ENCODE measurements at places on chromosomes 7 and 10. TPM values are rescaled to one million over a fixed set of nuclear protein-coding genes. Genes with fewer than 3 reads are reported as not detected.

DNA sequence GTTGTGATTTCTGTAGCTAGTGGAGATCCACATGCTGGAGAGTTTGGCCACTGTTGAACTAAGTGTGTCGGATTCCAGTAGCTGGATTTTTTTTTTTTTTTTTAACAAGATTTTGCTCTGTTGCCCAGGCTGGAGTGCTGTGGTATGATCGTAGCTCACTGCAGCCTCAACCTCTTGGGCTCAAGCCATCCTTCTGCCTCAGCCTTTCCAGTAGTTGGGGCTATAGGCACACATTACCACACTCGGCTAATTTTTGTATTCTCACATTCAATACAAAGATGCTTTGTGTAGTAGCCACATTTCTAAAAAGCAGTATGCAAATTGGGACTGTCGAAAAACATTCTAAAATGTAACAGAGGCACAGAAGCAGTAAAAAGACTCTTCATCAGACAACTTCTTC is 63.5 kb downstream of the RABGEF1 start:
- H3K4me1 ChIP-seq = no peaks in the 10 kb centered on the region
- H3K36me3 ChIP-seq = peaks cover 66% of the 10 kb centered on the region
- H3K27ac ChIP-seq = no peak overlapping the region
- no peaks in the 10 kb centered on the region for H3K27me3 ChIP-seq
- no peak for DNase-seq
- H3K4me3 ChIP-seq = no peak overlapping the region

- no peaks in the 10 kb centered on the region for H3K4me1 ChIP-seq
- DNase-seq = no peak
- H3K27ac ChIP-seq = no peak overlapping the region
- H3K4me3 ChIP-seq = no peak overlapping the region
Measured at GRCh38 chr10:89134963-89135362, 72.2 kb downstream of the CH25H start.

DNA sequence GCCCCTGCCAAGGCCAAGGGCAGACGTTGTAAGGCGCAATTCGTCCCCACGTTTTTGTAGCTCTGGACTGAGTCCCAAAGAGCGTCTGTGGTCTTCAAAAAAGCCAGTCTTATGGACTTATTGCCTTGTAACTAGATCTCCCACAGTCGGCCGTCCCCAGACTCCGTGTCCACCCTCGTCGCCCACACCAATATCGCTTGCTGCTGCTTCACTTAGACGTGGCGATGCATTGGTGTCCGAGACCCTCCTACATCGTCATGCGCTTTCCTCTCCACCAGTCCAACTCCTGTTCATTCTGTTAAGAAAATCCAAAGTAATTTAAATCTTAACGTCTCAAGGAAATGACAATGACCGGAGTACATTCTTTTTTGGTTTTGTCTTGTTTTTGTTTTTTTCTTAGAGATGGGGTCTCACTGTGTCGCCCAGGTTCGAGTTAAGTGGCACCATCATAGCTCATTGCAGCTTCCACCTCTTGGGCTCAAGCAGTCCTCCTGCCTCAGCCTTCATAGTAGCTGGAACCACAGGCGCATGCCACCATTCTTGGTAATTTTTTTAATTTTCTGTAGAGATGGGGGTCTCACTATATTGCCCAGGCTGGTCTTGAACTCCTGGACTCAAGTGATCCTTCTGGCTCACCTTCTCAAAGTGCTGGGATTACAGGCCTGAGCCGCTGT is 851 bp downstream of the KIFBP start:
- H3K27ac ChIP-seq = peak overlapping the region; percentile 71
- H3K27me3 ChIP-seq = no peaks in the 10 kb centered on the region
- peaks cover 12% of the 10 kb centered on the region for H3K4me1 ChIP-seq
- peaks cover 2% of the 10 kb centered on the region for H3K36me3 ChIP-seq

DNA sequence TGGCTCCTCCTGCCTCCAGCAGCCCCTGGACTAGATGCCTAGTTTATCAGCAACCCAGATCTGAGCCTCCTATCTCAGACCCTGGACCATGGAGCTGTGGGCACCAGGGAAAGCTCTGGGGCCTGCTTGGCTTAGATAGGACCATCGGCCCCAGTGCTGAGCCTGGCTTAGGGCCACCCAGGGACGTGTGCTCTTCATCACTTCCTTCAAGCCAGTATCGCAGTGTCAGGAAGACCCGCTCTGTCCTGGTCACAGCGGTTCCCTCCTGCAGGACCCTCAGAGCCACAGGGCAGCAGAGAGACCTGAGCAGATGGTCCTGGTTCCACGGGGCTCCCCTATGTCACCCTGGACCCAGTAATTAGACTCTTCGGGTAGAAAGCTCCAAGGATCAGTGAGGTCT is 105.7 kb upstream of the FAM20C start:
- no peak overlapping the region for H3K4me3 ChIP-seq
- no peak overlapping the region for H3K27ac ChIP-seq
- no peaks in the 10 kb centered on the region for H3K36me3 ChIP-seq
- H3K4me1 ChIP-seq = peaks cover 37% of the 10 kb centered on the region

GRCh38 chr7:120272261-120272660 is 714 bp upstream of the KCND2 start:
- H3K27me3 ChIP-seq = peaks cover 17% of the 10 kb centered on the region
- peak; percentile 53 for DNase-seq
- peak overlapping the region; percentile 64 for H3K4me3 ChIP-seq
- H3K36me3 ChIP-seq = no peaks in the 10 kb centered on the region
- H3K4me1 ChIP-seq = no peaks in the 10 kb centered on the region
- H3K27ac ChIP-seq = no peak overlapping the region

Gene OR9A2
- not detected for total RNA-seq

Gene ADAMTS14
- under 0.01 TPM for total RNA-seq

Gene SPDYE16
- not detected for total RNA-seq

Measured in IMR-90 (cell line).